CD4-positive, alpha-beta T cell treated with Interleukin-6 at 100 ng/mL for 8 hours (primary cell): ENCODE measurements at places on chromosomes 2 and 18.
A peak's percentile ranks its signal among the peaks of the same experiment; 100 is the strongest.

- DNase-seq: no peak
Measured at GRCh38 chr2:200317975-200318374, 11.5 kb downstream of the SPATS2L start.

GRCh38 chr18:63603772-63604171, 16.6 kb downstream of the SERPINB13 start:
- DNase-seq: no peak

DNA sequence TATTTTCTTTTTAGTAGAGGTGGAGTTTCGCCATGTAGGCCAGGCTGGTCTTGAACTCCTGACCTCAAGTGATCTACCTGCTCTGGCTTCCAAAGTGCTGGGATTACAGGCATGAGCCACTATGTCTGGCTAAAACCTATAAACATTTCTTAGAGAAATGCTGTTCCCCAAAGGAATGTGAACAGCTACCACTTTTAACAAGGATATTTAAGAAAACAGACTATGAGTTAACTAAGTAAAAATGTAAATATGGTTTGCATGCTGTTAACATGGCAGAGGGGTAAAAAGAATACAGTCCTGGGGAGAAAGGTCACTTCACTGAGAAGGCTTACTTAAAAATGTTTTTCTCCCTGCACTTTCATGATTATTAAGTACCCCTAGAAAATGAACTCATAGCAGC, 57.1 kb downstream of the SLC16A14 start:
- no peak for DNase-seq

DNA sequence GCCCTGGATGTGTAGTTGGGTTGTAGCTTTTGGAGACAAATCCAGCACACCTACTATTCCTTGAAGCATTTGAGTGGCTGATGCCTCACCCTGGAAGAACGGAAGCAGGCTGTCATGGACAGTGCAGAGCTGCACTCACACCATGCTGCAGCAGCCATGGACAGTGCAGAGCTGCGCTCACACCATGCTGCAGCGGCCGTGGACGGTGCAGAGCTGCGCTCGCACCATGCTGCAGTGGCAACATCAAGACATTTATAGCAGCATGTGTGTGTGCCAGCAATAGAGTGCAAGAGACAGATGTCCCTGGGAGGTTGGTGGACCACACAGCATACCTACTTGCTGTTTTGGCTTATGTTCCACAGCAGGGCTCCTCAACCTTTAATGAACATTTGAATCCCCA, 30.6 kb downstream of the GNAL start:
- DNase-seq: no peak

DNA sequence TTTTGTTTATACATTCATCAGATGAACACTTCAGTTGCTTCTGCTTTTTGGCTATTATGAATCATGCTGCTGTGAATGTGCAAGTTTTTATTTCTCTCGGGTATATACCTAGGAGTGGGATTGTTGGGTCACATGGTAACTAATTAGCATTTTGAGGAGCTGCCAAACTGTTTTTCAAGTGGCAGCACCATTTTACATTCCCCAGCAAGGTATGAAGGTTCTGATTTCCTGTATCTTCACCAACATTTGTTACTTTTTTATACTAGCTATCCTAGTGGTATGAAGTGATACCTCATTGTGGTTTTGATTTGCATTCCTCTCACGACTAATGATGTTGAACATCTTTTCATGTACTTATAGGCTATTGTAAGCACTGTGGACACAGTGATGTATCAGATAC, 53.9 kb downstream of the DYNC1I2 start:
- no peak for DNase-seq

DNA sequence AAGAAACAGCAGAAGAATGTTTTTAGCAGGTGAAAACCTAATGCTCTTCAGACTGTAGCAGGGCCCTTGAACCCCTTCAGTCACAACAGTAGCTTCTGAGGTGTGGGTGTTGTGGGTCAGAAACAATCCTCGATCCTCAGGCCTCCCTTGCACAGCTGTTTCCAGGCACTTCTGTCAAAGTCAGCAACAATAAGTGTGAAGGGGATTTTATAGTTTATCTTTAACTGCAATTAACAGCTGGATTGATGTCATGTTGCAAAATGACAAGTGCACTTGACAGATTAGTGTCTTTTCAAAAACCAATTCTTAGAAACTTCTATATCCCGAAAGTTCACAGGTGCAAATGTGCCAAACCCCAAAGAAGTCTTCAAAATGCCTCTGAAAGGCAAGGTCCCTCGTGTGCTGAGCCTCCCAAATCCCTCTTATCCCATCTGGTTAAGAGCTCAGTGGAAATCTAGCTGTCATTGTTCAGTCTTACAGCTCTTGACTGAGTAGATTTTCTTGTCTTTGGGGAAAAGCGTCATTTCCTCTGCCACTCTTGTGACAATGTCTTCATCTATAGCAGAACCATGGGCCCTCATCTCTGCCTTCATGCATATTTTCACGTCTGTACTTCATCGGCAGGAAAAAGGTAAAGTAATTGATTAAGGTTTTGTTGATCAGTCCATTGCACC, 29.6 kb downstream of the M1AP start:
- DNase-seq: no peak

DNA sequence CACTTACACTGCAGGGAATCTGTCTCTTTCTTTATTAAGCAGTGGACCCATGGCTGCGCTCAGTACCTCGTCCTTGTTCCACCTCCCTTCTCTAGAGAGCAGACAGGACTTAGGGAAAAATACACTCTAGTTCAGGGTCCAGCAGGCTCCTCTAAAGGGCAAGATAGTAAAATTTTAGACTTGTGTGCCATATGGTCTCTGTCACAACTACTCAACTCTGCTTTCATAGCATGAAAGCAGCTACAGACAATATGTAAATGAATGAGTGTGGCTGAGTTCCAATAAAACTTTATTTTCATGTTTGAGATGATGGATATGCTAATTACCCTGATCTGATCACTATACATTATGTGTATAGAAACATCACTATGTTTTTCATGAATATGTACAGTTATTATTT, 163.1 kb downstream of the BABAM2 start:
- no peak for DNase-seq

GRCh38 chr2:8638327-8638726, 43.5 kb upstream of the ID2 start:
- no peak for DNase-seq

GRCh38 chr2:32702303-32703064, 74.6 kb downstream of the TTC27 start:
- DNase-seq: no peak

DNA sequence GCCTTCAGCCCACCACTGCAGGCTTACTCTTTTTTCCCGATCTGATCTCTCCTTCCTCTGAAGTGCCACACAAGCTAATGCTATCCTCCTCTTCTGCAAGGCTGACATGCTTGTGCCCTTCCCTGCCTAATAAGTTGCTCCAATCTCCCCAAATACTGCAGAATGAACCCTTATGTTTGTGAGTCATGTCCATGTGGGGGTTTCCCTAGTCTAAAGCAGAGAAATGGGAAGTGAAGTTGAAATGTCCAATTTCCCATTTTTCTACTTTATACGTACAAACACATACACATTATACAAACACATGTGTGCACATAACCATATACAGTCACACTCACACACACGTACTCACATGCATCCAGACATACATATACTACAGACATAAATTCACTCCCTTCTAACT, 288.1 kb upstream of the CELF4 start:
- DNase-seq: no peak

- DNase-seq: peak; percentile 47
Measured at GRCh38 chr2:236507393-236508085, 62.1 kb upstream of the ACKR3 start.

DNA sequence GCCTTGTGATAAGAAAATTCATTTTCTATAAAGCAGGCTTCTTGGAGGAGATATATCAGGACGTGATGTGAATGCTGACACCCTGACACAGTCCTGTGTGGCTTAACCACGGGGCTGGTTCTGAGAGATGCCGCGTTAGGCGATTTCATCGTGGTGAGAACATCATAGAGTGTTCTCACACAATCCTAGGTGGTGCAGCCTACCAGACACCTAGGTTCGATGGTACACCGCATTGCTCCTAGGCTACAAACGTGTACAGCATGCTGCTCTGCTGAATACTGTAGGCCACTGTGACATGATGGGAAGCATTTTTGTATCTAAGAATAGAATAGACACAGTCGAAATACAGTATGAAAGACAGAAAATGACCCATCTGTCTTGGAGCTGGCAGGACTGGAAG, 82.5 kb downstream of the TNFRSF11A start:
- no peak for DNase-seq
